ENCODE measurements at places on chromosomes 13 and 19.

GRCh38 chr13:86051134-86052103 is 252.2 kb upstream of the SLITRK6 start:
- no peak for DNase-seq

DNA sequence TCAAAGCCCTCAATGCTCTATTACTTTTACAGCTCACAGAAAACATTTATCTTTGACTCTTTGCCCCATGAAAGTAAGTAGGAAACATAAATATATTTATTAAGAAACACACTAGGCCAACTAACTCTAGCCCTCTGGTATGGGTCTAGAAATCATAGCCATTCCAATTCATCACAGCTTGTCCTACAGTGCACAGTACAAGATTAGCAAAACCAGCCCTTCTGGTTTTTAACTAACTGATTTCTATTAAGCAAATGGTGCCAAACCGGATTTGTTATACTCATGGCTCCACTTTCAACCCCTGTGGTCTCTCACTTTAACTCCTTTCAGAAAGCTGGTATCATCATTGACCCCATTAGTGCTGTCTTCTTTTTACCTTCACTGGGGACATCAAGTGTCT is 5.6 kb upstream of the LRRC63 start:
- DNase-seq: no peak

DNA sequence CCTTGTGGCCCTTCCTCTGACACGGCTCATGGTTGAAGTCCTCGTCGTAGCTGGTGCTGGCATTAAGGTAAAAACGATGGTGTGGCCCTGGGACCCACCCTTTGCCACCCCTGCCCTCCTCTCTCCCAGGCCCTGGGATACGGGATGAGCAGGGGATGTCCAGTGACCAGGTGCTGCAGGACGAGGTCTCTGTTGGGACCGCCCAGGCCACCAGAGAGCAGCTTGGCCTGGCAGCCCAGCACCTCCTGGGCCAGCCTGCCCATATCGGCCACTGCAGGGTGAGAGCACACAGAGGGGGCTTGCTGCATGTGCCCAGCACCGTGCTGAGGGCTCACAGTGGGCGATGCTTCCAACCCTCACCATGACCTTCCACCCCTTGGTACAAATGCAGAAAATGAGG is 6.4 kb downstream of the ACTMAP start:
- no peak for DNase-seq

GRCh38 chr13:109785141-109785891 is 1.1 kb downstream of the IRS2 start:
- DNase-seq: peak; percentile 44

DNA sequence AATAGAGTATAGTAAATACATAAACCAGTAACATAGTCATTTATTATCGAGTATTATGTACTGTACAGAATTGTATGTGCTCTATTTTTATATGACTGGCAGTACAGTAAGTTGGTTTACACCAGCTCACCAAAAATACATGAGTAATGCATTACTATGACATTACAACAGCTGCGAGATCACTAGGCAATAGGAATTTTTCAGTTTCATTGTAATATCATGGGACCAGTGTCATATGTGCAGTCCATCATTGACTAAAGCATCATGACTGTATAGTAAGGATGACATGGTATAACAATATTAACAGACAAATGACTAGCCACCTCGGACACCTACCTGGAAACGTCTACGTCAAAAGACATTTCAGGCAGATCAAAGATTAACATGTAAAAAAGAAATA is 33.6 kb downstream of the ATP7B start:
- no peak for DNase-seq

All from femur (tissue), 1 donor.